ENCODE measurements at places on chromosomes 16 and 17. TPM values are rescaled to one million over a fixed set of nuclear protein-coding genes. Genes with fewer than 3 reads are reported as not detected.

Gene CCL18
- not detected for total RNA-seq

- peak; percentile 70 for DNase-seq
These were observed 15.4 kb upstream of the CTCF start for GRCh38 chr16:67546761-67547422.

- DNase-seq, result no peak
These were observed 68.9 kb upstream of the HAS3 start for GRCh38 chr16:69036399-69037091.

- no peak for DNase-seq
These were observed 26.6 kb upstream of the CHMP6 start for GRCh38 chr17:80964859-80965580.

Gene CCL17
- total RNA-seq, result not detected

DNA sequence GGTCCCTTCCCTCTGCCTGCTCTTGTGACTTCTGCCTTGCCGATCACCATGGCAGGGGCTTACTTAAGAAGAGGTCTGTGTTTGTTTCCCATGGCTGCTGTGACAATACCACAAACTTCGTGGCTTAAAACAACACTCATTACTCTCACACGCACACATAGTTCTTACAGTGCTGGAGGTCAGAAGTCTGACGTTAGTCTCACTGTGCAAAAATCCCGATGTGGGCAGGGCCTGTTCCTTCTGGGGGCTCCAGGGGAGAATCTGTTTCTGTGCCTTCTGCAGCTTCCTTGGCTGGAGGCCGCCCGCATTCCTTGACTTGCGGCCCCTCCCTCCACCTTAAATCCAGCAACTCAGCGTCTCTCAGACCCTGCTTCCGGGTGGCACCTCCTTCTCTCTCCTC is 249.2 kb upstream of the GSE1 start:
- no peak for DNase-seq

Gene SLC16A11
- not detected for total RNA-seq

- peak; percentile 78 for DNase-seq
These were observed 90.7 kb upstream of the CREBBP start for GRCh38 chr16:3971261-3971660.

GRCh38 chr16:48287239-48287638 is 39.9 kb upstream of the ABCC11 start:
- no peak for DNase-seq

GRCh38 chr16:78689536-78689935 is 590.1 kb downstream of the WWOX start:
- no peak for DNase-seq

Gene NOG
- 1.5 TPM for total RNA-seq

Gene CHRNE
- total RNA-seq, result 0.09 TPM

GRCh38 chr16:21053590-21053989 is 97.1 kb downstream of the DNAH3 start:
- DNase-seq, result no peak

- no peak for DNase-seq
These were observed 4.3 kb downstream of the CBLN1 start for GRCh38 chr16:49277386-49277742.

DNA sequence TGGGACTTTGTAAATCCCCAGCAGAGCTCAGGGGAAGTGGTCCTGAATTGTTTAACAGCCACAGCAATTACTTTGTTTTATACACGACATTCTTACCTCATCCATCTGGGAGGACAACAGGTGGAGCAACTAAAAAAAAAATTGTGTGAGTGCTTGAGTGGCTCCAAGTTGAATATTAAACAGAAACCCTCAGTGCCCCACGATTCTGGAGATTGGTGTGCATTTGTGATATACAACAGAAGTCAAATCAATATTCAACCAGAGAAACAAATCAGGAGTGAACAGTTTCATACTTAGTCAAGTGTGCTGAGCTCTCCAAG is 204.8 kb downstream of the HAPSTR1 start:
- peak; percentile 8 for DNase-seq

- DNase-seq, result no peak
These were observed 51.2 kb downstream of the SOX9 start for GRCh38 chr17:72171703-72172667.

Gene CTRB1
- not detected for total RNA-seq

DNA sequence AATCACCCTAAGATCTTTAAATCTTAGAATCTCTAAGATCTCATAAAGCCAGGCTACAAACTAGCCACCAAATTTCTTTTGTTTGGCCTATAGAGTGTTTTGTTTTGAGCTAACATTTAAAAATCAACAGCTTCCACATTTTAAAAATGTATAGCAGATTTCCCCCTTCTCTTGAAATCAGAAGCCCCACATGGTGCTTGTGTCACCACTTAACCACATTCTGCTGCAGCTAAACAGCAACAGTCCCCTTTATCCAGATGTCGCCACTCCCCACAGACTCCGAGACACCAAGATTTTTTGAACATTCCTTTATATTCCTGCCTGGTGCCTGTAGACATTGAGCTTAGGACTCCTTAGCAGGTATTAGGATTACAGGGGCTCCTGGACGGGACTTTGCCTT is 16.0 kb downstream of the GUCY2D start:
- no peak for DNase-seq

GRCh38 chr16:67155295-67156142 is 4.2 kb downstream of the TRADD start:
- DNase-seq, result peak; percentile 51

Data from Caki2 (cell line).